Activated naive CD4-positive, alpha-beta T cell (primary cell): ENCODE measurements at places on chromosomes 6 and 20.

DNA sequence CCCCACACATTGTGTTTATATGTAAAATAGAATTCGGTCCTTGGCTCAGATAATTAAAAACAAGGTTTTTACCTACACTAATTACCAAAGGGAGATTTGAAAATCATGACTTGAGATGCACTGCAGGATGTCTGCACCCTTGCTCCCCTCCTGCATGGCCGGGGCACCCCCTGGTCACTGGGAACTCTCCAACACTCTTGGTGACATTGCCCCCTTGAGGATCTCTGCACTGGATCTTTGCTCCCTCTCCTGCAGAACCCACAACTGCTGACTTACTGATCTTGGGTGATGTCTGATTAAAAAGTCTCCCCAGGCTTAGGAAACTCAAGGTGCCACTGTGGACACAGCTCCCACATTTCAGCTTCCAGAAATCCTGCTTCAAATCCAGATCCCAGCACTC is 17.1 kb upstream of the CSNK2A1 start:
- no peak for DNase-seq

DNA sequence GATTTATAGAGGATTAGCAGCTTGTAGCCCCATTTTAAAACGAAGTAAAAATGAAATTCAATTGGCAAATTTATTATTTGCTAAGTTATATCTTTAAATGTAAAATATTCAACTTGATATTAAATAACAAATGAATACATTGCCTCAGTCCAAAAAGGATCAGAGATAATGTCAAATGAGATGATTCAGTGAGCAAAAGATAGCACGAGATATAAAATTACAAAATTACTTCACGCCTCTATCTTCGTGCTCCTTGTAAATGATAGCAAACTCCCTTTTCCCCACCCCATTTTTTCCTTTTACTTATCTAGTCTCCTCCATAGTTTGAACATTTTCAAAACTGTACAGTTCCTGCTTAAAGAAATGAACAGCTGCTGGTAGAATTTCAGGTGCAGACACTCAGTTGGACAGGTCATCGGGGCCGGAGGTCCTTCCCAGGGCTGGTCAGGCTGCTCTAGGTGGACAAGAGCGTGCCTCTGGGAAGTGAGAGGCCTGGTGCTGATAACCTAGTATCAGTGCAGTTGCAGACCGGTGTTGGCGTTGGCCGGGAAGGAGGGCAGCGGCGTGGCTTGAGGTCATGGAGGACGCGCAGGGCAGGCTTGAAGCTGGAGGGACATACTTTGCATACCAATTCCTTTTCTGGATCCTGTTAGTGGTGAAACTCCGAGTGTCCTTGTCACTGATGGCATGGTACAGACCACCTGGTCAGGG is 83.9 kb downstream of the CDC5L start:
- DNase-seq, result no peak

DNA sequence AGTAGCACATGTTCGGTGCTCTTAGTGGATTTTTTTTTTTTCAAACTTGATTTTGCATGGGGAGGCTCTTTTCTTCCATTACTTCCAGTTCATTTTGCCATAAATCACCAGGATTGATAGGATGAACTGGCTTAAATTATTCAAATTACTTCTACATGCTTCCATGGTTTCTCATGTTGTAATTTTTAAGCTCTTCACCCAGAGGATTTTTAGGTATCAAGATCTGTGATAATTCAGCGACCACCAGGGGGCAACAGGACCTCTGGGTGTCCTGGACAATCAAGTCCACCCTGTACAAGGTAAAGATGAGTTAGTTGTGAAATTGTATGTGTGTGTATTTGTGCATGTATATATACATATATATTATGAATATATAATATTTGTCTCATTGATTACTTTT is 4.2 kb upstream of the EPHA7 start:
- no peak for DNase-seq

DNA sequence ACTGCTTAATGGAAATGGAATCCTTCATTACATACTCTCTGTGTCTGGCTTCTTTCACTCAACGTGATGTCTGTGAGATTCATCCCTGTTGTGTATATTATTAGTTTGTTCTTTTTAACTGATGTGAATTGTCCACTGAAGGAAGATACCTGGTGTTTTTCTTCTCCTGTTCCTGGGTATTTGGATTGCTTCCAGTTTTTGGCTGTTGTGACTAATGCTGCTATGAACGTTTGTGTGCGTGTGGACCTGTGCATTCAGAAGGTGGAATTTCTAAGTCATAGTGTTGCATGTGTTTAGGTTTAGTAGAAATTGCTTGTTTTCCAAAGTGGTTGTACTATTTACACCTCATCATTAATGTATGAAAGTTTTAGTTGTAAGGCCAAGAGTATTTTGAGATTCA is 3.8 kb downstream of the TULP4 start:
- DNase-seq, result no peak

DNA sequence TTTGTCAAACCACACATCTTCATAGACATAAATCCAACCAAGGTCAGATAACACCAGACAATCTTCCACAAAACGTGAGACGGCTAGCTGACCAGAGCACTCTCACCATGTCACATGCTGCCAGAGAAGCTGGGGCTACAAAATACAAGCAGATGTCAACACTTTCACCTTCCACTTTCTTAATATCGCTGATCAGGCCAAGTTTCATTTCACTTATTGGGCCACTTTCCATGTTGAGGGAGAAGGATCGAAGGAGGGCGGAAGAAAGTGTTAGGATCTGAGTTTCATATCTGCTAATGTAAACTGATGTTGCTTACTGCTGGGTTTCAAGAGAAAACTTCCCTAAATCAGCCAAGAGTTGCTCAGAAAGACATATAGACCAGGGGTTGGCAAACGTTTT is 177.0 kb upstream of the PRDM1 start:
- DNase-seq, result no peak

DNA sequence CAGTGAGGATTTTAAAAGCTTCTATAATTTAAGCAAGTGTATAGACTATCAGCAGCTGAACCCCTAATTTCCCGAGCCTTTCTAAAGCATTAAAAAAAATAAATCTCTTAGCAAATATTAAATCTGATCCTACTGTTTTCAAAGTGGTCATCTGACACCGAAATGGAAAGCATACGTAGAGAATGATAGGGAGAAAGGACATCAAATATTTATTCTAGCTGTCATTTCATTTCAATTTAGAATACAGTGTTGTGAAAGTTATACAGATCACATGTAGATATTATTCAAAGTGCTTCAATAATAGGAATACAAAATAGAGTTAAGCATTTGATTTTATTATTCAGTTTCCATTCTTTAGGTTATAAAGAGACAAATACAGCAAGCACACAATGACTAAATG is 61.9 kb upstream of the PKIB start:
- DNase-seq, result no peak

DNA sequence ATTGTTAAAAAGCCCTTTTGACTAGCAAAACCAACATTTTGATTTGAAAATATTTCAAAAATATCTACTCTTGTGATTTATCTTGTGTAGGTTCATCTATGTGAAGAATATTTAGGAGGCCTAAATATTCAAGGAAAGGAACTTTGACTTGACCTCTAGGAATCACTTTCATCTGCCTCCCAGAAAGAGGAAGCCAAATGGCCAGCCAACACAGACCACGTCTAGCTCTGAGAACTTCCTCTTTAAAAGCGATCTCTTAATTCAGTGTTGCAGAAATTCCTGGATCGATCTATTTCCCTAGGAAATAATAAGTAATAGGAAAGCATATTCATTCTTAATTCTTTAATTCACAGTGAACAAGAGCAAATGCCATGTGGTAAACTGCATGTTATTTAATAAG is 9.6 kb upstream of the MOXD1 start:
- no peak for DNase-seq
